ENCODE measurements at places on chromosomes 7 and 10.

DNA sequence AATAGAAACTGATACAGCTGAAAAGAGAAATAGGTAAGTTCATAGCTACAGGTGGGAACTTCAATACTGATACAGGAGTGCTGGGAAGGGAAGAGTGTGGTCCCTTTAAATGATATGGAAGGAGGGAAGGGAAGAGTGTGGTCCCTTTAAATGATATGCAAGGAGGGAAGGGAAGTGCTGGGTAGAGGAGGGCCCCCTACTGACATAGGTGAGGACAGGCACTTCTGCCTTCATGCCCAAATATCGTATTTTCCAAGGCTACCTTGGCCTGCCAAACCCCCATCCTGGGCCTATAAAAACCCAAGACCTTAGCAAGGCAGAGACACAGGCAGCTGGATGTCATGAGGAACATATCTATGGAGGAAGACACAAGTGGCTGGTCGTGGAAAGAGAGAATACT, 92.3 kb downstream of the MAGI2 start:
- DNase-seq, result no peak

- no peak for DNase-seq
Observed at GRCh38 chr10:73799899-73800559, 11.4 kb downstream of the NDST2 start.

DNA sequence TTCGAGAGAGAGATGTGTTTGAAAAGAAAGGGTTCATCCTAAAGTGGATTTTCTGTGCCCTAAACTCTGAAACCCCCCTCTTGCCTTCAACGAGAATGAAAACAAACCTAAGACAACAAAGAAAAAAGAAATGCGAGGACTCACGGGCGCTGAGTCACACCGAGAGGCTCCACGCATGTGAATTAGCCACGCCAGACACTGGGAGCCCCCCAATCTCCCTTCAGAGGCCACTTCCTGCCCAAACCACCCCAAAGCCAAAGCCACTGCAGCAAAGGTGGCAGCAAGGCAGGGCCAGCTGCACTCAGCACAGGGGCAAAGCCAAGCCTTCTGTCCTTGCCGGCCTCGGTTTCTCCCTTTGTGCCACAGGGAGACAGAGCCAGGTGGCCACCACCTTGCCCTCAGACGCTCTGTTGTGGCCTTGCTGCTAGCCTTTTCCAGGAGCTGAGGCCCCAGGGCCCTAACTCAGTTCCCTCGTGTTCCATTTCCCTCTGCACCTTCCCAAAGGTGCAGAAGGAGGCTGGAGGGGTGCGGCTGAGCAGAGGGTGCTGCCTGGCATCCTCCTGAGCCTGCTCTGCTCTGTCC, 93.3 kb downstream of the FAM53B start:
- DNase-seq, result peak; percentile 57

DNA sequence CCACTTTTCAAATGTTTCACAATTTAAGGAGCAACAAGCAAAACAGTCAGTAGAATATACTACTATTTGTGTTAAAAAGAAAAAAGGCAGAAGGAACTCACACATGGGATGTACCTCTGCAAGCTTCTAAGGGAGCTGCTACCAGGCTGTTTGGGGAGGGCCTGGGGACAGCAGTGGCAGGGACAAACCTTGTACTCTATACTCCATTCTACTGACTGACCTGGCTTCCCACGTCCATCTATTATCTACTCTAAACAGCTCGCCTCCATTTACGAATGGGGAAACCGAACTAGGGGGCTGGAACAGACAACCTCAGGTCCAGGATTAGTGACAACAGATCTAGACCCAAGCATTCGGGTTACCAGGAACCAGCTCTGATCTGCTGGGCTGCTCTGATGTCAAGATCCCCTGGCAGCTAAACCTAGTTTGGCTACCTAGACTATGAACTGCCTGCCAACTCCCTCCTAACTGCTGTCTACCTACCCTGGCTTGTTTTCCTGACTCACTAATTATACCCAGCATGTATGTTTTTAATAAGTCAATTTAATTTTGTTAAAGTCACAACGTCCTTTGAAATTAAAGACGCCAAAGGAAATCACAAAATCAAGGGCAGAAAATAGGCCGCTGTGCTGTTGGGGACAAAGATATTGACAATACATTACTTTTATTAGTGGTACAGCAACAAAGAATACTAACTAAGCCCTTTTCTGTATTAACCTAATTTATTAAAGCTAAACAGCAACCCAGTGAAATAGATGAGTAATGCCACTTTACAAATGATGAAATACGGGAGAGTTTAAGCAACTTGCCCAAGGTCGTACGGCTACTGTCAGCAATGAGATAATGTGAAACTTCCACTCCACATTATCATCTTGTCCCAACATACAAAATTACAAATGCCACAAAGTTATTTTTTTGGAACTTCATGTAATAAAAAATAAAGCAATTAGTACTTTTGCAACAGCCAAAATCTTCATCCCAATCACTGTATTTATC, 5.3 kb downstream of the PSAP start:
- no peak for DNase-seq

DNA sequence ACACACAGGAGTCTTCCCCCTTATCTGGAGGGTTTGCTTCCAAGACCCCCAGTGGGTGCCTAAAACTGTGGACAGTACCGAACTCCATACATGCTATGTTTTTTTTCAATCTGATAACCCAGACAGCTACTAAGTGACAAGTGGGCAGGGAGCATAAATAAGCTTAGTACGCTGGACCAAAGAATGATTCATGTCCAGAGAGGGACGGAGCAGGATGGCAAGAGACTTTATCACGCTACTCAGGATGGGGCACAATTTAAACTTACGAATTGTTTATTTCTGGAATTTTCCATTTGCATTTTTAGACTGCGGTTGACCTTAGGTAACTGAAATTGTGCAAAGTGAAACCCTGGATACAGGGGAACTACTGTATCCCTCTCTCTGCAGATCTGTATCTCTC, 410.0 kb upstream of the MKI67 start:
- DNase-seq, result no peak

DNA sequence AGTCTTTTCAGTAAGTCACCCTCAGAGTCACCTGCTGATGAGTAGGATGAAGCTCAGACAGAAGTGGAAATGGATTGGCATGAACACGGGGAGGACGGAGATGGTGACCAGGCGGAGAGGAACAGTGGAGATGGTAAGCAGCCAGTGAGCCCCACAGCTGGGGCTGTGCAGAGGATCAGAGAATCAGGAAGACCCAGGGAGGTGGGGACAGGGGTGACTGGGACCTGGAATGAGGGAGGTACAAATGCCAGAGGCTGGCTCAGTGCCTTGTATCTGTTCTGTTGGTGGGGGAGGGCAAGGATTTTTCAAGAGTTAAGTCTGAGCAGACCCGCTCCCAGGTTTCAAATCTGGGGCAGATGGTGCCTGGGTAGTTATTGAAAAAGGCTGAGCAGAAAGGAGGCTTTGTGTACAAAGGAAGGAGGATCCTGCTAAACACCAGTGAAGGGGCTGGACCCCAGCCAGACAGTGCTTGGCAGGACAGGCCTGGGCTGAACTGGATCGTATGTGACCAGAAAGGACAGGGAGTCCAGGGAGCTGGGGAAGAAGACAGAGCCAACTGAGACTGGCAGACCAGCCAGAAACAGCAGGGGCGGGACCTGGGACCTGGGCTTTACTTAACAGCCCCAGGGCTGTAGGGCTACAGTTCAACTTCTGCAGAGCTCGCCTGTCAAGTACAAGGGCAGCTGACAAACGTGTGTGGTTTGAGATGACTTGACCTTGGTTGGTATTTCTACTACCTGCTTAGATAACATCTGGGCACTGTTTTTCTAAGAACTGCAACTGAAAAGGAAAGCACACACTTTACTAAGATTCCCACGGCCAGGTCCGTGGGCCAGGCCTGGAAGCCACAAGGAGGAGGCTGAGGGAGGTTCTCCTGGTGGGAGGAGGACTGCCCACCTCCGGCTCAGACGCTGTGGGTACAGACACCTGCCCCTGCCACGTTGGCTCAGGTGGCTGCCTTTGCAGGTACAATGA, 13.2 kb upstream of the FRMPD2 start:
- DNase-seq, result no peak

GRCh38 chr10:14609178-14609577, 165.5 kb downstream of the FAM107B start:
- no peak for DNase-seq

DNA sequence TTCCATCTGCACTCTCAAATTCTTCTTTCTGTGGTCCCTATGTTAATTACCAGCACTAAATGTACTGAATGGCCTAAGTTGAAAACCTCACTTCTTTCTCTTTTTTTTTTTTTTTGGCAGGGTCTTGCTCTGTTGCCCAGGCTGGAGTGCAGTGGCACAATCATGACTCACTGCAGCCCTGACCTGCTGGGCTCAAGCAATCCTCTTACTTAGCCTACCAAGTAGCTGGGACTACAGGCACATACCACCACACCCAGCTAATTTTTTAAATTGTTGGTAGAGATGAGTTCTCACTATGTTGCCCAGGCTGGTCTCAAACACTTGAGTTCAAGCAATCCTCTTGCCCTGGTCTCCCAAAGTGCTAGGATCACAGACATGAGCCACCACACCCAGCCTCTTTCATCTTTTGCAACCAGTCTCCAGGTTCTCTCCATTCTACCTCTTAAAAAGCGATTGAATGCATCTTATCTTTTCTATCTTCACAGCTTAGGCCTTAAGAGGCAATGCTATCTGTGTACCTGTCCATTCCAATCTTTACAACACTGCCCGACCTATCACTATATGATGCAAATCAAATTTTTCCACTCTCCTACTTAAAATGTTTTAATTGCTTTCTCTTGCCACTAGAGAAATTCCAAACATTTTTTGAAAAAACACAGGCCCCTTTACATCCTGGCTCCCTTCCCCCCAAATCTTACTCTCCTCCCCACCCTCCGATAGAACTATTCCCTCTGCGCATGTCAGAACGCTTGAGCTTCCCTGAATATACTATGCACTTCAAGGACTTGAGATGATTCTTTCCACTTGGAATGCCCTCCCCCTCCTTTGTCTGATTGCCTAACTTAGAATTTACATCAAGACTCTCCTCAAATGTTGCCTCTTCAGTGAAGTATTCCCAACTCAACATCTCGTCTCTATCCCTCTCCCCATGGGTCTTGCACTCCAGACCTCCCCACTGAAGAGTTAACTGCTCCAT, 6.0 kb downstream of the ICA1 start:
- DNase-seq, result no peak

DNA sequence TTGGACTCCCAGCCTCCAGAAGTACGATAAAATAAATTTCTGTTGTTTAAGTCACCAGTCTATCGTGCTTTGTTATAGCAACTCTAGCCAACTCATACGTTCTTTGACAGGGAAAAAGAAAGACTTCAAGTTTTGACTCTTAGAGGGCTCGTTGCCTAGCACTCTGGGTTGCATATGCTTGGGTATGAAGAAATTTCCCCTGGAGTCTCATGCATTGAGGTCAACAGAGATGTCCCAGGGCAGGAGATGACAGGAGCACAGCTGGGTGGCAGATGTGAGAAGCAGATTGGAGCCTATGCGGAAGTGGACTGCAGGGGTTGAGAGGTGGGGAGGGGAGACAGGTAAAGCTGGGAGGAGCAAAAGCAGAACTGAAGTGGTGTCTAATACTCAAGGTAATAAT, 63.3 kb upstream of the JAZF1 start:
- no peak for DNase-seq

DNA sequence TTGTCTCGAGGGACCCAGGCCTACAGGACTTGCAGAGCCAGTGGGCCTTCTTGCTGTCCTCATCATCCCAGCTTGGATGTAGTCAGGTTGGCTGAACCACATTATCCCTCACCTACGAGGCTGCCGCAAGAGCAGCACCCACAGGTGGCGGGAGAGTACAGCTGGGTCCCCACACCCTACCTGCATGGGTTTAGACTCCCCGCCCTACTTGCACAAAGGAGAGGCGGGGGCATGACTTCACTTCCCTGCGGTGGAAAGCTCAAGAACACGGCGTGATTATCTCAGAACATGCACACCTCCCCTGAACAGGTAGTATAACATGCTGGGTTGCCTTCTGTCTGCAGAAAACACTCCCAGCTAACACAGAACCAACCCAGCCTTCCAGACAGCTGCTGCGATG, 57.5 kb downstream of the CTBP2 start:
- DNase-seq, result no peak

DNA sequence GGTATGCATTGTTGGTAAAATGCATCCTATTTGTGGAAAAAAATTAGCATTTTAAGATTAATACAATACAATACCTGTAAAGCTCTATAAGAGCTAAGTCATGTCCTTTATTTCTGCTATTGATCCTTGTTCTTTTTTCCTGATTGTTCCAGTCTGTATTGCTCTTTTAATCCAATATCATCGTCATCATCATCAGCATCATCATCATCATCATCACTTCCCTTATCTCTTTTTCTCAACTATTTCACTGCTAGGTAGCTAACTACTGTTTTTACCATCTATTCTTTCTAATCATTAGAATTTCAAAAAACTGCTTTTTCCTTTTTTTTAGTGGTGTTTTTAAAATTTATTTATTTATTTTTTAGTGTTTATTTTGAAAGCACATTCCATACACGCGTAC, 71.2 kb downstream of the ABCC2 start:
- DNase-seq, result no peak

GRCh38 chr7:48350515-48350914, 179.3 kb downstream of the ABCA13 start:
- no peak for DNase-seq

DNA sequence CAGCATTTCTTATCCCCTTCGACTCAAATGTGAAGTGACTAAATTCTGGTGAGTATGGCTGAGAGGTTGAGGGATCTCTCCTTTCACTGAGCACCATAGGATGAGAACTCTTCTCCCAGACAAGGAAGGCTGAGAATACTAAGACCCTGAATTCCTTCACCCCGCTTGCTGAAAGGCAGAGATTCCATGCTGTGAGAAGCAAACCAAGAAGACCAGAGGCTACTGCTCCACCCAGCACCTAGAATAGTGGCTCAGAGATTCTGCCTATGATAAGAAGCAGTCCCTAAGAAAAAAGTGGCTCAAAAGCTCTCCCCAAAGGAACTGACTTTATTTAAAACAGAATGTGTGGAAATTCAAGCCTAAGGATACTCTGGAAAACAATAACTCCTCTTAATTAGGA, 26.7 kb upstream of the WNT2 start:
- no peak for DNase-seq

Measured in stimulated activated effector memory CD8-positive, alpha-beta T cell treated with anti-CD3 and anti-CD28 coated beads, Interleukin-12 subunit alpha, Interleukin-12 subunit beta, amount 100 ng/mL, for 72 hours (primary cell).